ENCODE measurements at places on chromosomes 16 and 17.

GRCh38 chr17:70426752-70427151 lies 257.4 kb downstream of the KCNJ2 start:
- DNase-seq, result no peak

DNA sequence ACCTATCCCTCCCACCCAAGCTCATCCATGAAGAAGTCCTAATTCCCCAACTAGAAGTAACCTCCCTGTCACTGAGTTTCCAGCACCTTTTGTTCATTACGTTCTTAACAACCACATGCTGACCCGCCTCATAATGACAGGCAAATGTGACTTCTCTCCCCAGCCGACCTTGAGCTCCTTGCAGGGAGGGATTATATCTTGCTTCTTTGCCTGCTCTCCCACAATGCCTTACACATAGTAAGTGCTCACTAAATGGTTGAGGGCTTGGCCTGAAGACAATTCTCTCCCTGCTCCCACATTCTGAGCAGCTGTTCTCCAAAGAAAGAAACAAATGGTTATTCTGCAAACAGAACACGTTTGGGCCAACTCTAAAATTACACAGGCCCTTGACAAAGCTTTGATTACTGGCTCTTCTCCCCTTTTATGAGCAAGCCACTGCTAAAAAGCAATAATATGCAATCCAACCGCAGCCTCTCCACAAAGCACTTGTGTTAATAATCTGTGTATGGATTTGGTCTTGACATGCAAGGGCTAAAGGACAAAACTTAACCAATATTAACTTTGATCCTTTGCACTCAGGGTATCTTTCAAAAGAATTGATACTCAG lies 23.2 kb downstream of the SLC39A11 start:
- peak; percentile 12 for DNase-seq

DNA sequence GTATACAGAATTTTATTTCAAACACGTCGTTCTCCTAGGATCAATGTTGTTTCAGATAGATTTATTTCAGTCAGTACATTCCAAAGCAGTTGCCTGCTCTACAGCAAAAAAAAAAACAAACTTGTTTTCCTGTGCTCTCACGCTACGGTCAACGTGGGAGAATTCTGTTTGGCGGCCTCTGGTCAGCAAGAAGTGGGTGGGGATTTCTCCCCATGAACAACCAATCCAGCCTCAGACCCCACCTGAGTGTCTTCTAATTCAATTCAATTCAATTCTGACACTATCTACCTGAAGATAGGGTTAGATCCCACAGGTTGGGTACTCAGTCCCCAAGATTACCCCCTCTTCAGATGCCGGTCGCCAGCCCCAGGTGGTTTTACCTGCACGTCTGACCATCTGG lies 22.1 kb downstream of the C17orf58 start:
- DNase-seq, result no peak

DNA sequence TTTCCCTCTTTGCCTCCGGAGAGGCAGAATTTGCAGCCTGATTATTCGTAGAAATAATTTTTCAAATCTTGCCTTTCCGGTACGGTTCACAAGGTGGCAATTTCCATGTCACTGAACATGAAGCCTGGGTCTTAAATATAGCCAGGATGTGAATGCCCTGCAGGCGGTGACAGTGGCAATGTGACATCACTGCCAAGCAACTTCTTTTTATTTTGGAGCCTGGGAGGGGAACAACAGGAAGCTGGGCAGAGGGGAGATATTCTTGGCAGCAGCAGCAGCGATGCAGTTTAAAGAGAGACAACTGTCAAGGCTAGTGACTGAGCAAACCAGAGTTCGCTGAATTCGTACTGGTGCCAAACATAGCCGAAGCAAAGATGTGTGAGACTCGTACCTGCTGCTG lies 171.1 kb downstream of the SNX29 start:
- no peak for DNase-seq

DNA sequence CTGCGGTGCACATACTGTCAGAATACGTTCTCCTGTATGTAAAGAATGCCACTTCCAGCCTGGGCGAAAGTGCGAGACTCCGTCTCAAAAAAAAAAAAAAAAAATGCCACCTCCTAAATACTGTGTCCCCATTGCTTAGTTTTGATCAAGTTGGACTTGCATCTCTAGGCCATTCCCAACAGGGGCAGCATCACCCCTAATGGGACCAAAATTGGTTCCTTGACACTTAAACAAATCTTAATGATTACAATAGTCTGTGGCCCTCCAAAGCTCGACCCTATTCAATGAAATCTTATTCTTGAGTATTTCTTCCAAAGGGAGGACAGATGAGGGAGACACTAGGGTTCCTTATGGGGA lies 154.7 kb upstream of the PLCG2 start:
- DNase-seq, result no peak

DNA sequence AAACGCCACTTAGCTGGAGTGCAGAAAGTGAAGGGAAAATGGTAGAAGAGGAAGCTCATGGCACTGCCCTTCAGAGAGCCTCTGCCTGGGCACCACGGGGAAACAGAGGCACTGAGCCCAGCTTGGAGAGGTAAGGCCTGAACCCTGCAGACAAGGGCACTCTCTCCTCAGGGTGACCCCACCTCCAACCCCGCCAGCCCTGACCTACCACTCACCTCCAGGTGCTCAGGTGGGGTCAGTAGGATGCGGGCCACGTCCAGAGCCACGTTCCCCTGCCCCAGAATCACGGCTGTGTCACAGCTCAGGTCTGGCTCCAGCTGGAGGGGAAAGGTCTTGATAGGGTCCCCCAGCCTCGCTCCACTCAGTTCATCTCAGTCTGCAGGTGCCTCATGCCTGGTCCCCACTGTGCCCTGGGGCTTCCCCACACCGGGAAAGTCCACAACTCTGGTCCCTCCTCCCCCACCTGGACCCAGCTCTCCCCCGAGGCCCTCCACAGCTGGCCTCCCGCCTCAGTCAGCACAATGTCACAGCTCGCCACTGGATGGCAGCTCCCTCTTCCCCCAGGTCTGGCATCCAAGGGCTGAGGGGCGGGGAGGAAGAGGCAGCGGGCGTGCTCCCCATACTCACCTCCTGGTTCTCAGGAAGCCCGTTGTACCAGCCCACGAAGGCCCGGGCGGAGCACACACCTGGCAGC lies 6.0 kb upstream of the GRIN2C start:
- no peak for DNase-seq

DNA sequence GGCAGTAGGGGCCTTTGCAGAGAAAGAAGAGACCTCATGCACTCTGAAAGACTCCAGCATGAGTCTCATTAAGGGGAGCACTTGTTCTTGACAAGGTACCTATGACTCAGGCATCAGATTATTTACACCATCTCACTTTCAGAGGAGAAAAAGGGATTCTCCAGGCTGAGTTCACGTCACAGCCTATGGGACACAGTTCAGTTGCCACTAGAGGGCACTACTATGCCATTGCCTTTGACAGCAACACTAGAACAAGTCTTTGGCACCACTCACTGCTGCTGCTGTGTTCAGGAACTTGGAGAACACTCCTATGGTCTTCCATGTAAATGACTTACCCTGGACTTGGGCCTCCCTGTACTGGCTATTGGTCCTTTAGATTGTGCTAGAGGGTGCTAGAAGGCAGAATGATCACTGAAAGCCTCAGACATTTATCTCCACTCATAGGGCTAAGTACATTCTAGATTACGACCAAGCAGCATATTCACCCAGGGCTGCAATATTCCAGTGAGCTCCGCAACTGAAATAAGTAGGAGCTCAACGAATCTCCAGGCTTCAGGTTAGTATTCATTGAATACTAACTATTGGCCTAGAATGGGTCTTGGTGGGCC lies 225.1 kb upstream of the CA10 start:
- peak; percentile 55 for DNase-seq

GRCh38 chr16:52090080-52090479 lies 456.9 kb downstream of the TOX3 start:
- no peak for DNase-seq

DNA sequence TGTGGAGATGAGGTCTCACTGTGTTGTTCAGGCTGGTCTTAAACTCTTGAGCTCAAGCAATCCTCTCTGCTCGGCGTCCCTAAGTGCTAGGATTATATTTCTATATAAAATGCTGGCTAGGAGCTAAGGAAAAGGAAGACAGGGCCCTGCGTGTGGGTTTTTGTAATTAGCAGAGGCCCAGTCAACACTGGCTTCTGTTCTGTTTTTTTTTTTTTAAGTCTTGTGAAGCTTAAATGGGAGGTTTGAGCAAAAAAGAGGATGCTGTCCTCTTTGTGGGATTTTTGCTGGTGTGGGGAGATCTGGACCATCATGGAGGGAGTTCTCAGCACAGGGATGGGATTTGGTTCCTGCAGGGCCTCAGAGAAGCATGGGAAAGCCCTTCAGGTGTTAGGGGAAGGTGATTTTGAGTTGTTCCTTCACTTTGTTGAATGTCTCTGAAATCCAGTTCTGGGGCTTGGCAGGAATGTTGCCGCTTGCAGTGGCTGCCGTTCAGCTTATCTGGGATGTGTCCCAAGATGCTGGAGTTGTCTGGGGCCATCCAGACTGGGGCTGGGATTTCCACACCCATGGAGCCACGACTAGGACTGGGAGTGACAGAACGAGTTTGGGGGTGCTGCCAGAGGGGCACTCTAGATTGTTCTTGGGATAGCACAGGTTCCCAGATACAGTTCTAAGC lies 4.2 kb downstream of the PYCARD start:
- DNase-seq, result no peak

- DNase-seq, result no peak
Measured at GRCh38 chr16:67968400-67969253, at the start of gene SLC12A4. TSS of gene SLC12A4 (minus strand) at chr16:67968637. CDS start at chr16:67968553, 84 bp downstream.

GRCh38 chr17:72405662-72406230 lies 284.9 kb downstream of the SOX9 start:
- DNase-seq, result no peak

GRCh38 chr17:11935734-11936406 lies 61.4 kb downstream of the ZNF18 start:
- no peak for DNase-seq

- peak; percentile 22 for DNase-seq
Measured at GRCh38 chr17:29369831-29370735, 20.1 kb upstream of the TAOK1 start.

- DNase-seq, result no peak
Measured at GRCh38 chr17:41324180-41325075, 8.9 kb upstream of the KRTAP17-1 start.

GRCh38 chr17:40921026-40921425 lies 16.4 kb downstream of the KRT23 start:
- no peak for DNase-seq
